Cerebellum (tissue), 4 donors: ENCODE measurements at places on chromosomes 4 and X. TPM values are rescaled to one million over a fixed set of nuclear protein-coding genes. Genes with fewer than 3 reads are reported as not detected.

- no peak for DNase-seq
Observed at GRCh38 chrX:31383991-31384390, 312.1 kb upstream of the FTHL17 start.

DNA sequence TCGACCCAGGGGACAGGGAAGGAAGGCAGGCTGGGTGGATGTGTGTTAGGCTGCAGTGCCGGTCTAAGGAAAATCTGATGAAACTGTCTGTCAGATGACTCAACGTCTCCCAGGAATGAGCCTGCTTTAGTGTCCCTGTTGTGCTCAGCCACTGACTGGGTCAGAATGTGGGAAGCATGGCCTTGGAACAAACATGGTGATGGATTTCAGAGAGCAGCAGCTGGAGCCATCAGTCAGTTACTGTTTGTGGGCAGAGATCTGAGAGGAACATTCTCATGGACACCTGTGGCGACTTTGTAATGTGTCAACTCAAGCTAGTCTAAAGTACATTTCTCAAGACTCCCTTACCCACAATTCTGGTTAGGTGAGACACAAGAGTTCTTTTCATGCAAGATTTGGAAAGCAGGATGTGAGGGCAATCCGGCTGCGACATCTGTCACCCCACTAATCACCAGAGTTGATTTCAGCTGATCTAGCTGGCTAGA is 63.2 kb downstream of the ANAPC10 start:
- DNase-seq: no peak

CLDN22 gene
- total RNA-seq: not detected

- DNase-seq: peak; percentile 4
Observed at GRCh38 chrX:109732017-109732801, 848 bp downstream of the ACSL4 start.

MGARP gene
- total RNA-seq: 0.73 TPM

GUF1 gene
- total RNA-seq: 38.0 TPM

DNA sequence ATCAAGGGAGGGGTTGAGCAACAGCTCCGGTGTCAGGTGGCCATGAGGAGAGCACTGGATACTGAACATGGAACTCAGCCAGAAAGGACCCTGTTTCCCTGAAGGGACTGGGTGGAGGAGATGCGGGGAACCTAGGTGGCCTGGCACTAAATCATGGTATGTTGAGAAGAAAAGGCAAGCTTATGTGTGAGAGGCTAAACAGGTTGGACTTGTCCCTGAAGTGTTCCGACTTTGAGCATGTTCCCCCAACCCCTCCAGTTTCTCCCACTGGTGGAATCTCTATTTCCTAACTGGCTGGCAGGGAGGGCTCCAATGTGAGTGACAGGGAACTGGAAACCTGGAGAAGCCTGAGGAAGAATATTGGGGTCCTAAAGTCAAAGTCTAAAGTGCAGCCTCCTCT is 69.5 kb downstream of the PLAC1 start:
- DNase-seq: no peak

GRCh38 chr4:20367446-20367845 is 115.7 kb downstream of the SLIT2 start:
- DNase-seq: no peak

DNA sequence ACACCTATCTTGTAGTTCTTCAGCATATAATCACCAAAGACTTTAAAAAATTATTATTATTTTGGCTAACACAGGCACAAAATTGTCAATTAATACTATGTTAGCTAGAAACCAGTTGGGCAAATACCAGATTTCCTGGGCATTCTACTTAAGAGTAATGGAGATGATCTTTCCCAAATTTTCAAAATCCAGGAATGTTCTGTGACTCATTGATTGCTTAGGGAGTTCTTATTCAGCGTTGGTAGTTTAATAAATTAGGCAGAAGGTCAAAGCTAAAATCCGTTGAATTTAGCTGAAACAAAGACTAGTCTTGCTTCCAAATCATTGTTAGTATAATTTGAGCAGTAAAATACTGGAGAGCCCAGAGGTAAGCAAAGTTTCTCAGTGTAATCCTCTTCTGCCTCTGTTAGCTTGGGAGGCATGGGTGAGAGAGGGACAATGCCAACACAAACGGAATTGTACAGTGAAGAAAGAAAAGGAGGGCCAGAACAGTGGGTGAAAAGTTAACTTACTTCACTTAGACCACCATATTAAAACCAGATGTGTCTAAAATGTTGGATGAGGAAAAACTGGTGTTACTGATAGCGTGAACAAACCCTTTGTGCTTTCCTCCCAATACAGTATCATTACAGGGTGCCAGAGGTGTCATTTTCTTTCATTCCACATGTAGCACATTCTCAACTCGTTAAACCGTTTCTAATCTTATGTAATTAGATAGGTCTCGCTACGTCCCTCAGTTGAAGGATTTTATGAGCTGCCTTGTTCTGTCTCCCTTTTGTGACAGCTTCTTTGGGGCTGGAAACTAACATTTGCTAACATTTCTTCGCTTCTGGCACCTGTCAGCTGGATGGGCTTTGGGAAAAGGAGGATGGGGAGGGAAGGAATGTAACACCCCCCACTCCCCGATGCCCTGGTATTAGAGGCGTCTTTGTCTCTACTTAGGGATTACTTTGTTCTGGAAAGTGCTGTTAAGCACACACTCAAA is 87.4 kb upstream of the CITED1 start:
- no peak for DNase-seq

DNA sequence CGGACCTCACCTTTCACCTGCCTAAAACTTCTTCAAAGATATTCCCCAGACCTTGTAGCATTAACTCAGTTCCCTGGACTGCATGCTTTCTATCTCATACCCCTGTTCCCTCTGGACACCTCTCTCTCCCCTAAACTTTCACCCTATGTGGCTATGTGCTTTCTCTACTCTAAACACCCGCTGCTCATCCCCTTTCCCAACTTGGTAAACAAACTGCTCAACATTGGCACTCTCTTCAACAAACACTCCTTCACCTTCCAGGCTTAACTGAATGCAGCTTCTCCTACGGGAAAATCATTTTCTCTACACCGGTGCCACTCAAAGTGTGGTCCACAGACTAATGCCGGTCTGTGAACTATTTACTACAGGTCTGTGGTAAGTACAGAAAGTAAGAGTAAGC is 19.9 kb downstream of the PHF8 start:
- no peak for DNase-seq

DNA sequence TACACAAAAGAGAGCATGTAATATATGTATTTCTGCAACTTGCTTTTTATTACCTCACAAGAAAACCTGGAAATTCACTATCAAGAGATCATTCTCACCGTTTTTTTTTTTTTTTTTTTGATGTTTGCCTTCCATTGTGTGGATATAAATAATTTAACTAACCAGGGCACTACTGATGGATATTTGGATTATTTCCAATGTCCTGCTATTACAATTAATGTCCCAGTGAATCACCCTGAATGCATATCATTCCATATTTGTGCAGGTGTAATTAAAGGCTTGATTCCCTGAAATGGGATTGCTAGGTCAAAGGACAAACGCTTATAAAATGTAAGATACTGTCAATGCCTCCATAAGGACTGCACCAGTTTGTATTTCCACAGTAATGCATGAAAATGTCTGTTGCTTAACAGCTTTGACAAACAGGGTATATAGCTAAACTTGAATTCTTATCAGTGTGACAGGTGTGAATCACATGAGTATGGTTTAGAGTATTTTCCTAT is 87.8 kb downstream of the NCAPG start:
- no peak for DNase-seq

DNA sequence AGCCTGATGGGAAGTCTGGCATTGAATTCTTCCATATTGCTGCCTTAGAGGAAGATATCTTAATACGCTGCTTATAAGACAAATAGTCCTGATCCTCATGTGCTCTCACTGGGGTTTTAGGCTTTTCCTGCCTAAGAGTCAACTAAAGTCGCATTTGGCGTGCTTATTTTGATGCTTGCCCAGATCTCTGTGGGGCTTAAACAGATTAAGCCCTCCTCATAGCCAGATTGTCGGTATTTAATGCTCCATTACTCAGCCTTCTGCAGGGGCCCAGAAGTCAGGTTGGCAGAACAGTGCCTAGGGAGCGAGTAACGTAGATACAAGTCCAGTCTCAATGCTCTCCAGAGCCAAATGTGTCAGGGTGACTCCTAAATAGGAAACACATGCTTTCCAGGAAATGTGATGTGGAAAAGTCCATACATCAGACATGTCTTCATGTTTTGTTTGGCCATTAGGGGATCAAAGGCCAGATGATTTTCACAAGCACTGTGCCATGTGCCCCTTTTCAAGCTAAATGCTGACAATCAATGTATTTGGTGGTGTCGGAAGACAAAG is 262.8 kb downstream of the PRDM5 start:
- DNase-seq: no peak

NOCT gene
- 17.2 TPM for total RNA-seq

DNA sequence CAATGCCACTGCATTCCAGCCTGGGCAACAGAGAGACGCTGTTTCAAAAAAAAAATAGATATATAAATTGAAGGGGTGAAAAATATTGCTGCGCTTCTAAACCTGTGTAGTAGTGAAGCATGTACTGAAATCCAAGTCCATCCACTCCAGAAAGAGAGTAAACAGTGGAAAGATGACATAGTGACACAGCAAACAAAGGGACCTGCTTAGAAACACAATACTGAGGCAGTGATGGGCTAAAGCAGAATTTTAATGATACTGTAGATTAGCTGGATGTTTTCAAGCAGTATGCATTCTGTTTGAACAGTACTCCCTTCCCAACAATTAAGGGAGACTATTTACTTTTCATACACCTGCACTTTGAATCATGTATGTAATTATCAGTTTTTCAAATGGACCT is 42.5 kb downstream of the TFDP3 start:
- no peak for DNase-seq

GRCh38 chrX:35562395-35562794 is 235.7 kb upstream of the MAGEB16 start:
- no peak for DNase-seq

DNA sequence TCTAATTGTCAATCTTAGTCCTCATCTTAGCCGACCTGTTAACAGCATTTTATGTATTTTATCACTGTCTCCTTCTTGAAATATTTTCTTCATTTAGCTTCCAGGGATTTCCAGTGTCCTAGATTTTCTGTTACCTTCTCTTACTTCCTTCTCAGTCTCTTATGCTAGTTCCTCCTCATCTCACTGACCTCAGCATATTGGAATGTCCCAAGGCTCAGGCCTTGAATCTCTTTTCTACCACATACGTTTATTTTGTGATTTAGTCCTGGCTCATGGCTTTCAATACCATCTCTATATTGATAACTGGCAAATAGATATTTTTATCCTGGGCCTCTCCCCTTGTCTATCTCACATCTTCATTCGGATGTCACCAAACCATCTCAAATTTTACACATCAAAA is 61.1 kb downstream of the IQCM start:
- no peak for DNase-seq

DNA sequence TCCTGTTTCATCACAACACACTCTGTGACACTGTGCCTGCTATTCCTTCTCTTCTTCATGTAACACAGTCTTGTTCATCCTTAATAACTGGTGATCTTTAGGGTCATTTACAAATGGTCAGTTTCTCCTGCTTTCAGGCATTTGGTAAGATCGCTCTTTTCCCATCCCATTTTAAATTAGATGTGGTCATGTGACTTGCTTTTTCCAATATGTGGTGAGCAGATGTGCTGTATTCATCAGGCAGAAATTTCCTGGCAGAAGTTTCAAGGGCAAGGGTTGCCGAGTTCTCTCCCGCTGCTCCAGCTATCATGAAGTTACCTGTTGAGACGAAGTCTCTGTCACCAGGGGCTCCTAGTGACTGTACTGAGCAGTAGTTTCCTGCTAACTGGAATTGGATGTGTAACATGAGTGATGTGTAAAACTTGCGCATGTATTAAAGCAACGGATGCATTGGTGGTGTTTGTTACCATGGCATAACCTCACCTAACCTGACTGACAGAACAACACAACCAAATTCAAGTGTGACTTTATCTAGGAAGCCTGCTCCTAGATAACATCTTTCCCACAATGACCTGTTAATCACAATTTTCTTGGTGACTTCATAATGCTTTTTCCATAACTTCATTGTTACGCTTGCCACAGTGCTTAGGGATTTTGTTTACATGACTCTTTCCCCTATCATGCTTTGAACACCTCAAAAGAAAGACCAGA is 29.5 kb upstream of the BMPR1B start:
- DNase-seq: no peak

DNA sequence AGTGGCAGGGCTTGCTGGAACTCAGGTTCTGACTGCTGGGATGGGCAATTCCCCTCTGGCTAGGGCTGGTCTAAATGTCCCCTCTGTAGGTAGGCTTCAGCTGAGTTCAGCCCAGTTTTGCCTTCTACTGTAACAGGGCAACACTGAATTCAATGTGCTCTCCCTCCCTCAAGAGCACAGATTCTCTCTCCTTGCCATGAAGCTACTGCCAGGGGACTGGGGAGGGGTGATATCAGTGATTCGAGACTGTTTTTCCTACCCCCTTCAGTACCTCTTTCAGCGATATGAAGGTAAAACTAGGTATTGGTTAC is 23.4 kb upstream of the STPG2 start:
- no peak for DNase-seq

ATG4A gene
- 6.3 TPM for total RNA-seq

- DNase-seq: no peak
Observed at GRCh38 chrX:118589227-118589626, 93.6 kb downstream of the DOCK11 start.

GRCh38 chrX:133177202-133177601 is 41.0 kb downstream of the TFDP3 start:
- DNase-seq: no peak

ARHGAP36 gene
- total RNA-seq: 0.82 TPM

DNA sequence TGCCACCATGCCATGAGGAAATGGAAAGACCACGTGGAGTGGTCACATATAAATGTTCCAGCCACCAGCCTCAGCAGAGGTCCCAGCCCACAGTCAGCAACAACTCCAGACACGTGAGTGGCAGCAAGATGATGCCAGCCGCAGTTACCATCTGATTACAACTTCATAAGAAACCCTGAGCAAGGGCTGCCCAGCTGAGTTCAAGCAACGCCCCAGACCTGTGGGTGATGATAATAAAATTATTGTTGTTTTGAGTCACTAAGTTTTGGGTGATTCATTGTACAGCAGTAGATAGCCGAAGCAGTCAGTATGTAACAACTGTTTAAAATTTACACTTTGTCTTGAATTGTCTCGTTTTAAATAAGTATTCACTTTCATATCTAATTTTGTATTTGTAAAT is 5.8 kb upstream of the CCNG2 start:
- no peak for DNase-seq

DNA sequence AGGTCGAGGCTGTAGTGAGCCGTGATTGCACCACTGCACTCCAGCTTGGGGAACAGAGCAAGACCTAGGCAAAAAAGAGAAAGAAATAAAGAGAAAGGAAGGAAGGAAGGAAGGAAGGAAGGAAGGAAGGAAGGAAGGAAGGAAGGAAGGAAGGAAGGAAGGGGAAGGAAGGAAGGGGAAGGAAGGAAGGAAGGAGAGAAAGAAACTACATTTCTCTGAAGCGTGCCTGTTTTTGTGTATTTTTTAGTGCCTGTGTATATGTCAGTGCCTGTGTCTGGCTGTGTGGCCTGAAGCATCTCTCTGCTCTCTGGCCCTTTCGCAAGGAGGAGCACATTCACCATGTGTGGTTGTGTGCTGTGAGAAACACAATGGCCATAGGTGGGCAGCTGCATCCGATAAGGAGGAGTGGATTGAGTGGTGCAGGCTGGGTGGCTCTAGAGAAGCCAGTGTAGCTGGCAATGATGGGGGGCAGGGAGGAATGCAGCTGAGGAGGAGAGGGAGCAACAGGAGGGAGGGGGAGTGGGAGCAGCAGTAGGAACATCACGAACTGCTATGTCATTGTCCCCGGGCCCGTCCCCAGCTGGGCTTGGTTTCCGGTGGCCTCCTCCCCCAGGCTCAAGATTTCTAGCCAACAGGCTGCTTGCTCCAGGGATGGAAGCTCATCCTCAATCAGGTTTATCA is 11.4 kb downstream of the SYN1 start:
- no peak for DNase-seq
